ENCODE measurements at places on chromosomes 2 and 18.

- no peak for DNase-seq
These were observed 51.3 kb upstream of the ZNF397 start for GRCh38 chr18:35189510-35189909.

DNA sequence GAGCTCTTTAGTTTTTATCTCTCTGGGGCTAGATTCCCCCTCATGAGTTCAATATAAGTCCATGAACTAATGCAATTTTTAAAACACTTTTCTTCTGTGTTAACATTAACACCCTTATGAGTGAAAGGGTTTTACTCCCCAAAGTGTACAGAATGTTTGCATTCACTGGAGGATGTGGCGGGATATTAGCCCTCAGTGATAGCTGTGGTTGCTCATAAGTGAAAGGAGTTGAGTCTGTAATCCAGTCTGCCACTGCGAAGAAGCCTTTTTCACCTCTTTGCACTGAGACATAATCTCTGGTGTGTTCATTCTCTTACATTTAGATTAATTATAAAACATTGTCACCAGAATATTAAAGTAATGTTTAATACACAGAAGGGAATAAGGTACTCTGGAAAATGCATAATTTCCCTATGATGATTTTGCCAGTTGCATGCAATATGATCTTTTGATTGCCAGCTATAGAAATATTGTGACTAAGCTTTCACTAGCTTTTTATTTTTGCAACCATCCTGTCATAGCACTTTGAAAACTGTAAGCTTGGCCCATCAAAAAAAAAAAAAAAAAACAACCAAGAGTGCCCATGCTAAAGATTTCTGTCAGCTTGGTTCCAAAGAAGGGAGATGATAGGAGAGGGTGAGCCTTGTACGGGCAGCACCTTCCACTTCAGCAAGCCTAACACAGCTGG lies 113.2 kb downstream of the BCL11A start:
- no peak for DNase-seq

DNA sequence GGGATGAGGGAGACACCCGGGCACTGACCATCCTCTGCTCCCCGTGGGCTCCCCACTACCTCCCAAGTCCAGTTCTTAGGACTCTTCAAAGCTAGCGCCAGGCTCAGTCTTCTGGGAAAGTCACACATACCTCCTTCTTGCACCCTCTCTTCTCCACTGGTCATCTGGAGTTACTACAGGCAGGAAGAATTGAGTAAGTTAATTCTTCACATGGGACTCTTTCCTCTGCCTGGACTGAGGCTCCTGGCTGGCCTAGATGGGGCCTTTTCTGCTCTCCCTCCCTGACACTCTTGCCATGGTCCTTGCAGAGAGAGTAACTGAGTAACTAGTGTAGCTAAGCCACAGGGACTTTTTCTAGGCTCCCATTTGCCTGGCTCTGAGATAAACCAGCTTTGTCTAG lies 96.5 kb upstream of the CELF4 start:
- DNase-seq = no peak

GRCh38 chr2:37819186-37819585 lies 105.9 kb upstream of the RMDN2 start:
- no peak for DNase-seq

- no peak for DNase-seq
These were observed 113.6 kb downstream of the ALPK2 start for GRCh38 chr18:58515175-58515775.

- no peak for DNase-seq
These were observed 2.7 kb upstream of the WNT6 start for GRCh38 chr2:218856896-218857243.

DNA sequence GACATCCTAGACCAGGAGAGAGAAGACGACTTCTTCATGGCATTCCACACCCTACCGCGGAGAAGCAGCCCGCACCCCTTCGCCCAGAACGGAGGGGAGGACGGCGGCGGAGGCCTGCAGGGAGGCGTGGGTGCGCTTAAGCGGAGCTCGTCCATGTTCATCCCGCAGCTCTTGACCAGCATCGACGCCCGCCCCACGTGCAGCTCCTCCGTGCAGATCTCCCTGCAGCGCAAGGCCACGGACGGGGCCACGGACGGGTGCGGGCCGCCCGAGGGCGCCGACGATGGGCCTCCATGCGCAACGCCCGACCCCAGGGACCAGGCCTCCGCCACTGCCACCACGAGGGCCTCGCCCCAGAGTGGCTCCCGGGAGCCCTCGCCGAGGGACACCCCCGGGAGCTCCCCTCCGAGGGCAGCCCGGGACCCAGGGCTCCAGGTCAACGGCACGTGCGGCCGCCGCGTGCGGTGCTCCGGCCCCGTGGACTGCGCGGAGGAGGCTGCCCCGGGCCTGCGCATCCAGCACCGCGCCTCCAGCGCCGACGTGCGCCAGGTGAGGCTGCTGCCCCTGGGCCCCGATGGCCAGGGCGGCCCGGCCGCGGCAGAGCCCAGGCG lies 211.8 kb downstream of the NEDD4L start:
- no peak for DNase-seq

DNA sequence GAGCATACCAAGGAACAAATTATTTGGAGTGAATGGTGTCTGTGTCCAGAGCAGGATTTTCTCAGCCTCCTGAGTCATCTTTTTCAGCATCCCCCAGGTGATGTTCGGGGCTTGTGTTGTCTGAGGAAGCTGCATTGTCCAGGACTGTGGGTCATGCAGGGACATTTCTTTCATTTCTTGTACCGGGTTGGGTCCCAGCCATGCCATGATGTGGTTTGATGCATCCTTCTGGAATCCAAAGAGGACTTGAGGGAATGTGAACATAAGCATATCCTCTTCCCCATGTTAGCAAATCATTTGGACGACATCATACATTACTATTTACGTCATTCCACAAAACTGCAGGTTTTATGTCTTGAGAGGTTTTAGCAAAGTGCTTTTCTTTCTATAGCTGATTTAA lies 797.8 kb downstream of the CCDC85A start:
- DNase-seq = no peak

GRCh38 chr2:17208511-17208910 lies 309.7 kb downstream of the RAD51AP2 start:
- DNase-seq = no peak
